ENCODE measurements at places on chromosomes 11 and 22.

GRCh38 chr11:83285151-83285770 is 906 bp downstream of the CCDC90B start:
- DNase-seq = no peak

DNA sequence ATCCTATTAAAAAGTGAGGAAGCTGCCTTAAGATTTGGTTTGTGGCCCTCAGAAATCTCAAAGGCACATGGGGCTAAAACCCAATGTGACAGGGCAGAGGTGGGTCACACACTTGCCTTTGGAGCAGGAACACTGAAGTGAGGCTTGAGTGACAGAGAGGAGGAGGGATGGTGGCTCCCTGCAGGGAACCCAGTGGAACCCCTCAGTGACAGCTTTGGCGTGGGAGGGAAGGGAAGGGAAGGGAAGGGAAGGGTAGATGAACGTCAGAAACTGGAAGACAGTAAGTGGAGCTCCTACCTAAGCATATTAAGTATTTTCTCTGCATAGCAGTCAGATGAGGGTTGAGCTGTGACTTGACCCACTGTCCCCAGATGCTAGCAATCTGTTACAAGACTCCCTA is 68.5 kb downstream of the TMPRSS5 start:
- DNase-seq = no peak

DNA sequence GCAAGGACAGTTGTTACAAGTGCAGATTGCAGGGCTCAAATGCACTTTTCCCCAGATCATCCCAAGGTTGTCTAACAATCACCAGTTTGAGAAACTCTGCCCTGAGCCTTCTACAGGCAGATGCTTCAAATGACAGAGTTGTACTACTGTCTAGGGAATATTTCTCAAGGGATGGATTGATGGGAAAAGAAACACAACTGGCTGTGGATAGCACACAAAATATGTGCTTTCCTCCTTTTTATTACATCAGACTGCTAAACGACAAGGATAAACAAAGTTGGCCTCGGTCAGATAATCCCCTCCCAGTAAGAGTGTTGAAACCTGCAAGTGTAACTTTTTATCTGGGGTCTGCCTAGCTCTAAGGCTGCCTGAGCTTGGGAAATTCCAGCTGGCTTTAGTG is 46.6 kb upstream of the SORL1-AS1 start:
- DNase-seq = no peak

- no peak for DNase-seq
Observed at GRCh38 chr11:8091721-8092120, 10.7 kb downstream of the TUB start.

DNA sequence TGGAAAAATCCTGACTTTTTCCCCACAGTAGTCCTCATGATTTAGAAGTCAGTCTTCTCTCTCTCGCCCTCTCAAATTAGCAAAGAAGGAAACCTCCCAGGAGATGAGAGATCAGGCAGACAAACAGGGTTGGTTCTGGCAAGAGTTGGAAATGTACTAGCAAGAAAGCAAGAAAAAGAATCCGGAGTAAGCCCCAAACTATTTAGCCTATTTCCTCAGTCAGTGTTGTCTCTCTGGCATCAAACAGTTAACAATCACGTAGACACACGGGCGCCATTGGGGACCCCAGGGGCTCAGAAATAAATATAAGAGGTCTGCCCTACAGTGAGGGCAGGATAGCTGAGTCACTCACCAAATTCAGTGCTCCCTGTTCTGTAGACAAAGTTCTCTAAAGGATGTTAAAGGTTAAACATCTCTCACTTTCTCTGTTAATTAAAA is 4.7 kb downstream of the C11orf52 start:
- DNase-seq = no peak

DNA sequence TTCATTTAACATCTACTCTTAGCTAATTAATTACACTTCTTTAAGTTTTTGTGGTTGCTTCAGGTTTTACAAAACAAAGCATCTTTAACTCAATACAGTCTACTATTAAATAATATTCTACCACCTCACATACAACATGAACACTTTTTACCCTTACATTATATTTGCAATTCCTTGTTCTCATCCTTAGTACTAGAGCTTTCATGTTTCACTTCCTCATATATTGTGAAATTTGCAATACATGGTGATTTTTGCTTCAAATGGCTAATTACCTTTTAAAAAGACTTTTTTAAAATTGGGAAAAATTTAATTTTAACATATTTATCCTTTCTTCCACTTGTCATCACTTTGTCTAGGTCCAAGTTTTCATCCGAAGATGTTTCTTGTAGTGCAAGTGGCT is 37.5 kb downstream of the RSF1 start:
- DNase-seq = no peak

DNA sequence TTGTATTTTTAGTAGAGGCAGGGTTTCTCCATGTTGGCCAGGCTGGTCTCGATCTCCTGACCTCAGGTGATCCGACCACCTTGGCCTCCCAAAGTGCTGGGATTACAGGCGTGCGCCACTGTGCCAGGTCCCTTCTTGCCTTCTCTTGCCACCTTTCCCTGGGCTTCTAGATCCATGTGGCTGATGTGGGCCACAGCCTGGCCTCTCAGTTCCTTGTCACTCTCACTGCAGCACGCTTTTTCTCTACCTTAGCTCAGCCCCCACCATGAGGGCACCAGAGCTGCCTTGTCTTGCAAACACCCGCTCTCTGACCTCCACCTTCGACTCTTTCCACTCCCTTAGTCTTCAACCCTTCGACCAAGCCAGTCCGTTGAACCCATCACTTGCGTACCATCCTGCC is 7.5 kb downstream of the CAPN1 start:
- DNase-seq = no peak

- DNase-seq = no peak
Observed at GRCh38 chr22:16969508-16970327, 38.3 kb downstream of the GAB4 start.

GRCh38 chr22:35442471-35442870 is 42.5 kb downstream of the MCM5 start:
- no peak for DNase-seq

GRCh38 chr22:39707816-39708215 is 137.3 kb downstream of the CACNA1I start:
- DNase-seq = no peak

DNA sequence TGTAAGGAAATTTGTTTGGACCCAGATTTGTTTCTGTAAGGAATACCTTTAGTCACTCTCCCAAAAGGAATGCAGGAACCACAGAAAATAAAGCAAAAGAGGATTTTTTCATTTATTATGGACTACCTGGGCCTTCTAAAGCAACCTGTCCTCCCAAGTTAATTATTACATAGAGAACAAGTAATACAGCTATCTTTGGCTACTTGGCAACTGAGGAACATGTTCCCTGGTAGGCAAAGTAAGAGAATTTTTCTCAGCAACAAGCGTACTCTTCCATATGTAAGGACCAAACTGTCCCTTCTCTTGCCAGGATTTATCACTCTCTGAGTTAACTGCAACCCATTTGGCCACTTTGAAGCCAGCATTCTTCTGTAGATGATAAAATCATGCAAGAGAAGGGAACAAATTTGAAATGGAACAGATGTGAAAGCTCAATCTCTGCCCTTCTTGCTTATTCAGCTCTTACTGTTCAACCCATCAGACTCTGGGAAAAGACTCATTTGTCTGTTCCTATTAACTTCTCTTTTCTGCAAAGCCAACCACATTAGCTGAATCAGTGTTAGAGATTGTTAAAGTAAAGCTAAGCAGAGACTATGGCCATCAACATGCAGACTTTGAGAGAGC is 190.2 kb downstream of the SWAP70 start:
- no peak for DNase-seq

DNA sequence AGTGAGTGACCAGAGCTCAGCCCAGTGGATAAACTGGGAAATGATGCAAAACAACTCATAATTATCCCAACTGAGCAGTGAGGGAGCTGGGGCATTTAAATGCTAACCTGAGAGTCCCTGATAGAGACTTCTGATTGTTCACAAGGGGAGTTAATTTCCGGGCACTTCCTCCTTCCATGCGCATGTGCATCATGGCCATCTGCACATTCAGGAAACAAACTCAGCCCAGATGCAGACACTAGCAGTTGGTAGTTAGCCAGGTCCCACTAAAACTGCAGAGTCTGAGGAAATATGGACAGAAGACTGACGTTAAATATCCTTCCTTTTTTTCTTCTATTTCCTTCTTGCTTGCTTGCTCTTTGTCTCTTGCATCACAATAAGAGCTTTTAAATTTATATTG is 852.1 kb upstream of the LRRC4C start:
- DNase-seq = no peak

GRCh38 chr11:10908215-10908951 is 50.5 kb upstream of the ZBED5 start:
- no peak for DNase-seq

- DNase-seq = no peak
Observed at GRCh38 chr11:78684377-78684776, 109.7 kb upstream of the NARS2 start.

DNA sequence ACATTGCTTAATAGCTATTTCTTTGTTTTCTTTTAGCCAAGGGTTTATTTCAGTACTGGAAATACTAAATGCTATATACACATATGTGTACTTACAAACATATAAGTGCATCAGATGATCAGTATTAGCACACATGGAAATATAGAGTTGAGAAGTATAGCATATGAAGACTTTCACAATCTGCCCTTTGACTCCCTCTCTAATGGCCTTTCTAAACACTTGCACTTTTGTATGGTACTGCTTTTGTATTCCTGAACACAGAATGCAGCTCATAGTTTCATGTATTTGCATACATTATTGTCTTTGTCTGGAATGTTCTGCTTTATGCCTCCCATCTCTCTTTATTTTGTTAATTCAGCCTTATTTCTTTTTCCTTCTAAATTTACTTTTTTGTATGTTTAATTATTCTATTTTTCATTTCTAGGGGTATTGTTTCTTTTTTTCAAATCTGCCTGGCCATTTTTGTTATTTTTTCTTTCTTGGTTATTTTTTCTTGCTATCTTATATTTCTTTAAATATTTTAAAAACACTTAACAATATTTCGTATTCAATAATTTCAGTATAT is 28.8 kb downstream of the ACER3 start:
- no peak for DNase-seq

- DNase-seq = no peak
Observed at GRCh38 chr22:21780259-21780658, 44.7 kb upstream of the YPEL1 start.

GRCh38 chr11:22466809-22467208 is 128.6 kb downstream of the SLC17A6 start:
- DNase-seq = no peak

DNA sequence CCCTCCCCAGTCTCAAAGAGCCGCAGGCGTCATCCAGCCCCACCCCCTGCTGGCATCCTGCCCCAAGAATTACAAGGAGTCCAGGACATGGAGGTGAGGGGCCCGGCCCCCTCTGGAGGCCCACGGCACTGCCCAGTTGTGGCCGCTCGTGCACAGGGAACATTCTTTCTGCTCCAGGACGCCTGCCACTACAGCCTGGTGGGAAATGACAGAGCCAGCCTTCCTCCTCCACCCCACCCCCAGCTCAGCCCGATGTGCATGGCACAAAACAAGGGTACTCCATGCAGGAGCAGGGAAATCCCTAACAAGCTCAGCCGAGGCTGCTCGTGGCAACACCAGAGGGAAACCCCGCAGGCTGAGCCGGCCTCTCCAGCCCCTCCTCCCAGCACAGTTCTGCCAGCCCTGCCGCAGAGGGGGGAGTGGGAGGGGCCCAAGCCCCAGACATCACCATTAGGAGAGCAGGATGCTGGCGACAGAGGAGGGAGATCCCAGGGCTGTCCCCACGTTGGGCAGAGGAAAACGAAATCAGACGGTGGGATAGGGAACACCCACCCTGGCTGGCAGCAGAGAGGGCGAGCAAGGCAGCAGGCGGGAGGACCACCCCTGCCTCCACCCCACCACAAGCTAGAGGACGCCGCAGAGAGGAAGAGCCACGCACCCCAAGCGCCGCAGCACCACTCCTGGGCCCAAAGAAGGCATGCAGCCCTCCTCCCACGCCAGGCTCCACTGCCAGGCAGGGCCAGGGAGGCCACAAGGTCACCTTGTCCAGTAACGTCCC is 10.0 kb downstream of the IGSF9B start:
- DNase-seq = no peak

DNA sequence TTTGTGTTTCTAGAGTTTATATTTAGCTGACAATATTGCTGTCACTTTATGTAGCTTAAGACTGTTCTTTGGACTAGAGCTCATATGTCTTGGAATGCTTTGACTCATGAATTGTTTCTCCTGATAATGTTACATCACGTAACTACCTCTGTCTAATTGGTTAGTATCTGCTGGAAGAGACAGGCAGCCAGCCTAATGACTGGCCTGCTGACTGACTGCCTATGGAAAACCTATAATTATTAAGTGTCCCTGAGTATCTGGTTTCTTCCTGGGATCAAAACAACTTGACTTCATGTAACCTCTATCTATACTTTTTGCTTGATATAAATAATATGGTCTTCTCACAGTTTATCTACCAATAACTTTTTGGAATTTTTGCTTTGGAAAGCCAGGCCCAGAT is 9.4 kb downstream of the SOX6 start:
- no peak for DNase-seq

DNA sequence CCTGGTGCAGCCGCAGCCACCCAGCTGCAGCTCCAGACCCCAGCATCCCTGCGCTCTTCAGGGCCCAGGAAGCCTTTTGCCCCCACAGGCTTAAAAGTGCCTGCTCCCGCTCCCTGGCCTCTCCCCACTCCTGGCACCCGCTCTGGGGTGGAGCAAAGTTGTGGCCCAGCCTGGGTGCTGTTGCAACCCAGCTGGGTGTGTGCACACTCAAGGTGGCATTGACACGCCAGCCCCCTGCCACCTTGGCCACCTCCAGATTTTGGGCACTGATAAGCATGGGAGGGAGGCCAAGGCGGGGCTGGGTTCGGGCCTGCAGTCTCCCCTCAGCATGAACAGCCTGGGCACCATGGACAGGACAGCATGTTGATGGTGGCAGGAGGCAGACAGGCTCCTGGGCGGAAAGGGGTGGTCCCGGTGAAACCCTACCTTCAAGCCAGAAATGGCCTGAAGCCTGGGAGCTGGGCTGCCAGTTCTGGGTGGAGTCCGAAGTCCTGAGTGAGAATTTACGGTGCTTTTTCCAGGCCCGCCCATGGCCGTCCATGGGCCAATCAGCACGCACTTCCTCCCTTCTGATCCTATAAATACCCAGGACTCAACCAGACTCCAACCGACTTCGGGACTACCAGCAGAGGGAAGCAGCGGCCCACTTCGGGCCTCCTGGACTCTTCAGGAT is 23.6 kb upstream of the RNASEH2C start:
- no peak for DNase-seq

GRCh38 chr11:79006854-79007253 is 432.2 kb upstream of the NARS2 start:
- no peak for DNase-seq

- DNase-seq = no peak
Observed at GRCh38 chr11:45048870-45049691, 97.4 kb upstream of the PRDM11 start.

Measured in activated naive CD4-positive, alpha-beta T cell (primary cell).